ENCODE measurements at places on chromosomes 1 and 21.

GRCh38 chr1:97192872-97193572 lies 471.4 kb downstream of the PTBP2 start:
- no peak for DNase-seq

GRCh38 chr1:53550201-53550741 lies 91.1 kb downstream of the DMRTB1 start:
- DNase-seq = no peak

- DNase-seq = no peak
Observed at GRCh38 chr1:48878191-48878940, 101.7 kb upstream of the BEND5 start.

GRCh38 chr1:97488530-97488929 lies 432.3 kb downstream of the DPYD start:
- DNase-seq = no peak

- no peak for DNase-seq
Observed at GRCh38 chr1:94101613-94102525, 19.1 kb downstream of the ABCA4 start.

DNA sequence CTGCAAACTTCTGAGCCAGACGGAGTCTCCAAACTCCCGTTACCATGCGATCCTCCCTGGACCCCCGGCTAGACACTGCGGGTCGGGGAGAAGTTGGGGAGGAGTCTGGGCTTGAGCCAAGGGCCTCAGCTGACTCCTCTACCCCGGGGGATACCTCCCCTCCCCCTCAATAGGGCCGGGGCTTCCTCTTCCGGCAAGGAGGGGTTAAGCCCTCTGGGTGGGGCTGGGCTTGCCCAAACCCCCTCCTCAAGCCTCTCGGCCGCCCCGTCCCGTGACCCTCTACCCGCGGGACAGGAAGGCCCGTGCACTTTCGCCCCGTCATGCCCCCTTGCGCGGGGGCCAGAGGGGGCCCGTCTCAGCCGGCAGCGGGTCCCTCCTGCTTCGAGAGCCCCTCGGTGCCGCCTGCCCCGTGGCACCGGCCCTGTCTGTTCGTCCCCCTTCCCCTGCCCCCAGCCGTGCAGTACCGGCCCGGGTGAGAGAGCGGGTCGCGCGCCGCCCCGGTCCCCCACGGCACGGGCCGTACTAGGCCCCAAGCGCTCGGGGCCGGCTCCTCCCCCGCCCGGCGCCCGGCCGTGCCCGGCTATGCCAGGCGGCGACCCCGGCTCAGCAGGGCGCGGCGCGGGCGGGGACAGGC lies 652 bp downstream of the ARL8A start:
- peak; percentile 67 for DNase-seq

- DNase-seq = no peak
Observed at GRCh38 chr1:161838362-161838761, 72.2 kb downstream of the ATF6 start.

- DNase-seq = no peak
Observed at GRCh38 chr1:182391028-182391361, 595 bp downstream of the GLUL start.

DNA sequence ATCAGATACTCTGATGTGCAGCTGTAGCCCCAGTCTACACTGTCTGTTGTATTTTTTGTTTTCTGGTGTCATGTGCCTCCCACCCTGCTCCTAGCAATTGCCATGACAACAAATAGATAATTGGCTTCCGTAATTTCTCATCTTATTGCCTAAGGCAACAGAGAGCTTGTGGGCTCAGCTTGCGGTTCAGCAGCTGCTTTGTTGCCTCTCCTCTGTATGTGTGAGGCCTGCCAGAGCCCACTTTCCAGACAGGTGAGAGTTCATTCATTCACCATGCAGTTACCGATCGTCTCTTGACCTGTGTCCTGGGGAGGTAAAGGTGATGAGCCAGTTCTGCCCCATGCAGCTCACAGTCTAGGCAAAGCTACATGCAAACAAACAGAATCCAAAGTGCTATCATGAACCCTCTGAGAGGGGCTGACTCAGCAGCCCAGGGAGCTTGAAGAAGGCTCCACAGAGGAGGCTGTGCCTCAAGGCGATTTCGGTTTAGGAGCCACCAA lies 11.9 kb downstream of the LGALS8 start:
- DNase-seq = no peak

DNA sequence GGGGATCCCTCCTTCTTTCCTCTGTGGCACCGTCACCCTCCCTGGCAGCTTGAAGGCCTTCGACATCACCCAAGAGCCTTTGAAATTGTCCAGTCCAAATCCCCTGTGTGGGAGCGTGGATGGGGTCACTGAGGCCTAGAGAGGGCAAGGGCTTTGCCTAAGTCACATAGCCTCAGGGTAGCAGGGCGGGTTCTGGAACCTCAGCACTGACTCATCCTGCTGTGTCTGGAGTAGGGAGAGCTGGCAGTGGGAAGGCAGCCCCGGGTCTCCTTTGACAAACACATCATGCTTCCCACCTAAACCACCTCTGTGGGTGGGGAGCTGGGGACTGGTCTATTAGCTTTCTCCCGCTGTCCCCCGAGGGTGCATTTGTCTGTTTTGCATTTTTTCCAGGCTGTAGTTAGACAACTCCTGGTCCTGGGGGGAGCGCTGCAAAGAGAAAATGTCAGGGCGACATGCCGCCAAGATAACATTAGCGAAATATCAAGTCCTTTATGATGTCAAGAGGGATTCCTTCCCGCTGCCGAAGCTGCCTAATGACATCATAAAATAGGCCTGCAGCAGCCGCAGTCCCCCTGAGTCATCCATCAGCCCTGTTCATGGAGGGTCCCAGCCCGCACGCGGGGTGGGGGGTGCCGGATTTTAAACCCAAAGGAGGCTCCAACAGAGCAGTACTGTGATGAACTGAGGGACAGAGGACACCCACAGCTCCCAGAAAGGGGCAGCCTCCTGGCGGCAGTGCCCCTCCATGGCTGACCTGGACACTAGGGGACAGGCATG lies 77.0 kb upstream of the POU3F1 start:
- no peak for DNase-seq

GRCh38 chr1:111127923-111128643 lies 11.8 kb downstream of the DRAM2 start:
- DNase-seq = no peak

DNA sequence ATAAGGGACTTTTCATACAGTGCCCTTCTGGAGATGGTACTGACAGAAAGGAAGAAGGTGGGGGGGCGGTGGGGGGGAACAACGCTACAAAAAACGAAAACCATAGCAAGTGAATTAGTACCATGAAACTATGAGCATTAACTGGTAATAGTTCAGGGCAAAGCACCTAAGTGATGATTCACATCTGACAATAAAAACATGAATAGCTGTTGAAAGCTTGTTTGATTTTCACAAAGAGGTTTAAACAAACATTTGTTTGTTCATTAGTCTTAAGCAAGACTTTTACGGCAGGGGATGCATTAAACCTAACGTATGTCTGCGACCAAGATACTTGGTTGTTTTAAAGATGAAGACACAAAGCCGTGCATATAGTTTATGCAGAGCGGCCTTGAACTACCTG lies 177.5 kb downstream of the LMO4 start:
- no peak for DNase-seq

GRCh38 chr1:22350171-22350923 lies 101.3 kb upstream of the ZBTB40 start:
- DNase-seq = no peak

DNA sequence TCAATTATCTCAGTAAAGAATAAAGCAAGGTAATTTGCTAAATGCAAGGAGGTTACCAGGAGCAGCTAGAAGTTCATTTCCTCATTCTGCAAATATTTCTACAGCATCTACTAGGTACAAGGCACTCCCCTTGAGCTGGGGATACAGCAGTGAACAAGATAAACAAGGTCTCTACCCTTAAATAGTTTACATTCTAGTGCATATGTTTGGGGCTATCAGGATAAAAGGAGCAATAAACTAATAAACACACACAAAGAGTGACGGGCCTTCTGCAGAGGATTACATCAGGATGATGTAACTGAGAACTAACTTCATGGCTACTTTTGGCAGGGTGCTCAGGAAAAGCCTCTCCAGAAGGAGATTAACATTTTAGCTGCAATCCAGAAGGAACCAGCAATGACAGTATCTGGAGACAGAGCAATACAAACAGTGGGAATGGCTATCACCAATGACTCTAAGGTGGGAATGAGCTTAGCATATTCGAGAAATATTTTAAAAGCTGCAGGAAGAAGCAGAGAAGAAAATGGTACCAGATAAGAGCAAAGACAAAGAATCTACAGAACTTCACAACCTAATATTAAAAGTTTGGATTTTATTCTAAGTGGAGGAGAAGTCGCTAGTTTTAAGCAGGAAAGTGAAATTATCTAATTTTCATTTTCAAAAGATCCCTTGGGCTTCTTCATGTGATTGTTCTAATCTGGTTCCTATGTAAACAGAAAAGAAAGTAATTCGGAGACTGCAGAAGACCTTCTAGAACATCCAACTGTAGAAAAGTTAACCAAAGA lies 25.8 kb downstream of the TP53BP2 start:
- no peak for DNase-seq

GRCh38 chr1:184082541-184083415 lies 31.2 kb downstream of the TSEN15 start:
- no peak for DNase-seq

DNA sequence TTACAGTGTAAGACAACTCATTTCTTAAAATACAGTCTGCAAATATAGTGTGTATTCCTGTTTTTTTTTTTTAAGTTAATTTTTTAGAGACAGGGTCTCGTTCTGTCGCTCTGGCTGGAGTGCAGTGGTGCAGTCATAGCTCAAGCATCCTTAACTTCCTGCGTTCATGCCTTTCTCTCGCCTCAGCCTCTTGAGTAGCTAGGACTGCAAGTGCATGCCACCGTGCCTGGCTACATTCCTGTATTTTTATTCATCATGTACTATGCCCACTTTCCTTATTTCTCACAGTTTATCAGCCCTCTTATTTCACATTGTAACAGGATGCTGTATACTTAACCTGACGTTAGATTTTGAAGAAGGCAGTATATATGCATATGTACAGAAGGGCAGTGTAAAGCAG lies 26.7 kb downstream of the MIER1 start:
- DNase-seq = no peak

- DNase-seq = peak; percentile 79
Observed at GRCh38 chr1:58783090-58783992, 506 bp downstream of the JUN start.

DNA sequence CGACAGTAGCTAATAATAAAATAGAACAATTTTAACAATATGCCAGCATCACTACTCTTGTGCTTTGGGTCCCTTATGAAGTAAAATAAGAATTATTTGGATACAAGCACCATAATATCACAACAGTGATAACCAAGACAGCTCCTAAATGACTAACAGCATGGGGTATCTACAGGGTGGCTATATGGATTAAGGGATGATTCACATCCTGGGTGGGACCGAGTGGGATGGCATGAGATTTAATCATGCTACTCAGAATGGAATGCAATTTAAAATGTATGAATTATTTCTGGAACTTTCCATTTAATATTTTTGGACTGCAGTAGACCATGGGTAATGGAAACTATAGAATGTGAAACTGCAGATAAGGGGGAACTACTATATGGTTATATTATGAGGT lies 28.1 kb upstream of the B3GALNT2 start:
- DNase-seq = no peak

- DNase-seq = no peak
Observed at GRCh38 chr1:224780736-224781135, 148.7 kb upstream of the DNAH14 start.

DNA sequence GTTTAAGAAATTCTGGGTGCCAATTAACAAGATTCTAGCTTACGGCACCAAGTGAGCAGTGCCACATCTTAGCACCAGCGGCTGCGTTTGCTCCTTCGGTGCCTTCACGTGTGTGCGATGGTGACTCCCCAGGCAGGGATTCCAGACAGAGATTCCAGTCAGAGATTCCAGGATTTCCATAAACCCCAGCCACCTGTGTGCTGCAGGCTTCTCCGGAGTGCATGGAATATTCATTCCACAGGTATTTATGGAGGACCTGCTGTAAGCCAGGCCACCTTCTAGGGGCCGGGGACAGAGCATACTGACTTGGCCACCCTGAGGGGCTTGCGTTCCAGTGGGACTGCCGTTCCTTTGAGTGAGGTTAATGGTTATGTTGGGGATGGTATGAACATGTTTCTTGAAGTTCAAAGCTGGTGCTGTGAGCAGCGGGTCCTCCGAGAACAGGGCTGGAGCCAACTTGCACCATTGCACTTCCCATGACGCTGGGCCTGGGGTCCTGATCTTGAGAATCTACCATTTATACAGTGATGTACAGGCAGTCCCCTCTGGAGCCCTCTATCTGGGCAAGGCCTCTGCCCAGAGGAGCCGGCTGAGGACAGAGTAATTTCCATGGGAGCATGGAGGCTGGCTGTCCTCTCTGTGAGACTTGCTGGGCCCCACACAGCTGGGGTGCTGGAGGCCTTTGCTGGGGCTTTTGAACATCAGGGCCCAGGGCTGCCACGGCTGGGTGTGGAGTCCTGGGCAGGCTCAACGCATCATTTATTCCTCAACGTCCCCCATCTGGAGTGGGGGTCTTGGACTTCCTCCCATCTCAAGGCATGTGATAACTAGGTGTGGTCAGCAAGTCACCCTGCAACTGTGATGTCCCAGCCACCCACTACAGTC lies 58.8 kb upstream of the AJAP1 start:
- no peak for DNase-seq

DNA sequence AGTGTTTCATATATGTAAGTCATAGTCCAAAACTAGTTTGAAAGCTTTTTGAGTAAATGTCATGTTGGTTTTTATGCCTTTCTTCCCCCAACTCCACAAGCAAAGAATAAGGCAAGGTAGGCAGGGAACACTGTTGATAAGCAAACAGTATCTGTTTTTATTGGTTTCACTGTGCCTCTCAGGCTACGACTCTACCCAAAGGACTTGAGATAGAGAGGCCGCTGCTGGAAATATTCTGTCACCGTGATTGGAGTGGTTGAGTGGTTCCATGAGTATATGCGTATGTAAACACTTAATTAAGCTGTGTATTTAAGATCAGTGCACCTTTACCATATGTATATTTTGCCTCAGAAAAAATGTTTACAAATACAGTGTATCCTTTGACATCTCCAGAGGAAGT lies 138.1 kb upstream of the KIF26B start:
- no peak for DNase-seq

GRCh38 chr1:246730839-246731238 lies 6.6 kb downstream of the SCCPDH start:
- DNase-seq = no peak

GRCh38 chr1:7366286-7366954 lies 404.7 kb upstream of the VAMP3 start:
- no peak for DNase-seq

DNA sequence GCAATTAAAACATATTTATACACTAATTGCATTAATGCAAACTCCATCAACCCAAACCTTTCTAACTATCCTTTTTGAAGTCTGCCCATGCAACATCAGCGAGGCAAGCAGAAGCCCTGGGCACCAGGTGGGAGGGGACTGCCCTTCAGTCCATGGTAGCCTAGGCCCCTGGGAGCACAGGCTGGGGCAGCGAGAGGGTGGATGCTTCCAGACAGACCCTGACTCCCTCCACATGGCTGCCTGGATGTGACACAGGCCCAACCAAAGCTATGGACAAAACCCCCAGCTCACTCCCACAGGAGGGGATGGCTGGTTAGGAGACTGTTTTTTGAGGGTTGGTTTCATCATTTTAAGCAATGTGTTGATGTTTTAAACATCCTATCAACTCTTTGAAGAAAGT lies 17.8 kb upstream of the LRRC47 start:
- DNase-seq = no peak
